ENCODE measurements at places on chromosomes 1 and 21.

DNA sequence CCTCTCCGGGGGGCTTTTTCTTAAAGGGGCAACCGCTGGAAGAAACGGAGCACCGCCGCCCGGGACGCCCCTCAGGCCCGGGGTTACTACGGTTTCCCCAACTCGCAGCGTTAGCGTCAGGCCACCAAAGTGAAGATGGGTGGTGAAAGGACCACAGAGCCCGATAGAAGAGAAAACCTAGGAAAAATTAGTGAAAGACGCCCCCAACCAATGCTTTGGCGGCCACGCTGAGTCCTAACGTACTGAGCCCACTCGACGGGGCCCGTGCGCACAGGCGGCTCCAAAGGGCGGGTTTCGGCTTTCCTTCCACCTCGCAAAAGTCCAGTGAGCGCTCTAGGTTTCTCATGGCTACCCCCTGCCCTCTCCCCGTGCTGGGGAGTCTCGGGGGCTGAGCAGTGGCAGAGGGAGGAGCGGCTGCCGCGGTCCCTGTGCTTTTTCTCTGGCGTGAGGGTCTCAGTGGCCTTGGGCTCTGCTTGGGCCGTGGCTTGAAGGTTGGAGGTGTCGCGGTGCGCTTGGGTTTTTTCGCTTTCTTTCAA lies 12.2 kb upstream of the SPEN start:
- no peak for DNase-seq

GRCh38 chr1:15420853-15421465 lies 11.3 kb downstream of the EFHD2 start:
- DNase-seq, result no peak

GRCh38 chr1:23480187-23481025 lies 3.6 kb downstream of the ASAP3 start:
- no peak for DNase-seq

- DNase-seq, result no peak
Measured at GRCh38 chr1:204874274-204874673, 3.6 kb downstream of the NFASC start.

DNA sequence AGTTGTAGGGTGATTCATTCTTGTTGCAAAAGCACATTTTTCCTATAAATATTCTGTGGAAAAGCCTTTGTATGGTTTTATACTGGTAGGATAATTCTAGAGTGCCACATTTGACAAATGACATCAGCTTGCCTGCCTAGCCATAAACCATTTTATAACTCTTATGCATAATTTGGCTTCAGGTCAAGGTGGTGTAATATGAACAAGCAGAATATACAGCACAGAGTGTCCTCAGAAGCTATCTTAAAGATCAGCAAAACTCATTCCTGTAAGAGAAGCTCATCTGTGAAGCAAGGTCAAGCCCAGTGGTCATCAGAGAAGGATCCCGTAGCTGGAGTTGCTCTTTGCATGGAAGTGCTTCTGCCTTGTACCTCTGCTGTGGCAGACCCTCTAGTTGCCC lies 24.0 kb upstream of the C1orf21 start:
- DNase-seq, result no peak

GRCh38 chr1:173914366-173914871 lies 2.7 kb downstream of the SERPINC1 start:
- DNase-seq, result peak; percentile 6

GRCh38 chr1:178238722-178239510 lies 145.0 kb downstream of the RASAL2 start:
- DNase-seq, result no peak

GRCh38 chr1:19564366-19564765 lies 79.0 kb upstream of the CAPZB start:
- DNase-seq, result no peak

DNA sequence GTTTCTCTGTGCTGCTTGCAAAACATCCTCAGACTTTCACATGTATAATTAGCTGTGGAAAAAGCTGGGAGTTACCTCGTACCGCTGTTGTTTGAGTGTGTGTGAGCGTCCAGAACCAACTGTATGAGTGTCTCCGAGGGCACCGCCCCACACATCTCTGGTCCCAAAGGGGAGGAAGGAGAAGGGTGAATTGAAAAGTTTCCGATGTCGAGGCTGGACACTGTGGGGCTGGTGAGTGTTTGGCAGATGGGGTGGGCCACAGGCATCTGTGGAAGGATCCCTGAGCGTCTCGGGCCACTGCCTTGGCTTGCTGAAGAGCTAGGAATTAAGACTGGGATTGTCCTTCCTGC lies 1.2 kb downstream of the ATP2B4 start:
- DNase-seq, result no peak

DNA sequence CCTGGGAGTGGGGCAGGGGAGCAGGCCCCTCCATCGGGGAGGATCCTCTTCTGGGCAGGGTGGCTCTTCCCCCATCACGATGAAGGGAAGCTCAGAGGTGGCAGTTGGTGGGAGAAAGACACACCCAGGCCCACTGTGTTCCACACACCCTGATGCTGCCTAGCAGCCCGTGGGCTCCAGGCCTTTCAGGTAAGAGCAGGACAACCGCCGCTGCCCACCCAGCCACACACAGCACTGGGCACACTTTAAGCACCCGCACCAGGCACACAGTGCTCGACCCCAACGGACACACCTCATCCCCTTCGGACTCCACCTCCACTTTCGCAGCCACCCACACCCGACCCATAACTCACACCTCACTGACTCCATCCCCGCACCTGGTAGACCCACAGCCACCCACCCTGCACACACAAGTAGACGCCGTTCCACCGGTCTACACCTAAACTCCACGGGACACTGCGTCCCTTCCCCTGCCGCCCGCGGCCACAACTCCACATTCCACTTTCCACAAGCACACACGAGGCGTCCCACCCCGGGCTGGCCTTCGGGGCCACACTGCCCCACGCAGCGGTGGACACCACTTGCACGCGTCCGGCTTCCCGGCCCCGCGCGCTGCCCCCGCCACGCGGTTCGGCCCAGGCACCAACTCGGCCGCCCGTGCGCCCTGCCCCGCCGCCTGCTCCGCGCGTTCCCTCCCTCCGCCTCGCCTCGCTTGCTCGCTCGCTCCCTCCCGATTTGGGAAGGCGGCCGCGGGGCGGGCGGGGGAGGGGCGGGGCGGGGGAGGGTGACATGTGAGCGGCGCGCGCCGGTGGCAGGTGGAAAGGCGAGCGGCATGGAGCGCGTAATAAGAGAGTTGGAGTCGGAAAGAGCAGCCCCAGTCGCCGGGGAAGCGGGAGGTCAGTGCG lies at the start of gene KCNQ4:
Gene KCNQ4, plus strand, starts transcription at position 787 of the 905 bp plus-strand sequence. CDS start 307 bp downstream, outside the sequence.
- DNase-seq, result no peak

DNA sequence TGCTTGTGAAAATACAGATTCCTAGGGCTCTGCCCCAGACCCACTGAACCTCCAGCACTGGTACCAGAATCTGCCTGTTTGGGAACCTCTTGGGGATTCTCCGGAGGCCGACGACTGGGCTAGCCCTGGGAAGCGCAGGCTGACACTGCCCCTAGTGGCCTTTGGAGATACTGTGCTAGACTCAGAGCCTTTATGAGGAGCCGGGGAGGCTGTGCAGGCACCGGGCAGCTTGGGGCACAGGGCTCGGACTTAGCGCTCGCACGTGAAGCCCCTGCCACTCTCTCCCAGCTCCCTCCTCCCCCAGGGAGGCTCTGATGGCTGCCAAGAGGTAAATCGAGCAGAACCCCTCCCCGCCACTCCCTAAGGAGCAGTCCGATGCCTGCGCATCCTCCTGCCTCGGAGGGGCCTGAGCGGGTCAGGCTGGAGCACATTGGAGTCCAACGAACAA lies 144.6 kb upstream of the TNR start:
- no peak for DNase-seq

DNA sequence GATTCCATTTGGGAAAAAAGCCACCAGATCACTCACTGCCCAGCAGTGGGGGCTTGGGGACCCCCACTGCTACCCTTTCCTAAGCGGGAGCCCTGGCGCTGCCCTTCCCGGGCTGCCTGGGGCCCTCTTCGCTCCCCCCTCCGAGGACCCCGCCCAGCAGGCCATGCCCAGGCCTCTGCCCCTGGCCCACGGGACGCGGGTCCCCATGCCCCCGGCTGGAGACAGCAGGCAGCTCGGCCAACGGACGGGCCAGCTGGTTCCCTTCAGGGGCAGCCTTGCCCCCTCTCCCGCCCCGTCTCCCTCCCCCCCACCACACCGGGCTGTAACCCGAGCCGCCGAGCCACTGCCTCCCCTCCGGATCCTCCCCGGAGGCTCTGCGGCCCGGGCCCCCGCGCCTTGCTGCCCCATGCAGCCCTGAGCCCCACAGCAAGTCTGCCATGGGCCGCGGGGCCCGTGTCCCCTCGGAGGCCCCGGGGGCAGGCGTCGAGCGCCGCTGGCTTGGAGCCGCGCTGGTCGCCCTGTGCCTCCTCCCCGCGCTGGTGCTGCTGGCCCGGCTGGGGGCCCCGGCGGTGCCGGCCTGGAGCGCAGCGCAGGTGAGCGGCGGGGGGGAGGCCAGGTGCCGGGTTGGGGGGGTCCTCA lies at the start of gene MMP23B:
Gene MMP23B, plus strand, starts transcription at position 392 of the 639 bp plus-strand sequence. Its CDS starts 46 bp downstream, at position 438.
- no peak for DNase-seq

DNA sequence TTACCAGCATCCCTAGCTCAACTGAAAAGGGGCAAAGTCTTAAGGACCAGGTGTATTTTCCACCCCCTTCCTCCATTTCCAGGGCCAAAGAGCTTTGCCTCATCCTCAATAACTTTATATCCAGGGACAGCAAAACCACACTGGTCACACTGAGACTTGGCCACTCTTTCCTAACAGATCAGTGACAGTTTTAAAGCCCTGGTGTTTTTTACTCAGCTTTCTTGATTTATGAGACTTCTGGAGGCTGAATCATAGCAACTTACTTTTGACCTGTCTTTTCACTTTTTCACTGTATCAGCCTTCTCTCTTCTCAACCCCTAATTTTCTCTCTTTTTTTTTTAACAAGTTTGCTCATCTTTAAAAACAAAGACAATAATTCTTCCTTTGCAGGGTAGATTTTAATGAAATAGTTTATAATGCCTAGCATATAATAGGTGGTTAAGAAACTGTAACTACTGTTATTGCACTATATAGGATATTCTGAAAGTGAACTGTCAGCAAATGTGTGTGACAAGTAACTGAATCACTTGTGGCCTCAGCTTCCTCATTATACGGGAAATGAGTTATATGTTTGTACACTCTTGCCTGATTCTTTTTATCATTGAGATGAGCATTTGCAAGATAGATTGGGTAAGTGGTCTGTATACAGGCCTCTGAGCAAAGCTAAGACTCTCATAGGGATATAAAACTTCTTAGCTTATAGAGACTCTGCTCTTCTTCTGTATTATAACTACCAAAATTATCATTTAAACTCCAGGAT lies 19.7 kb upstream of the DYNLT5 start:
- no peak for DNase-seq

GRCh38 chr1:22780696-22781095 lies 70.1 kb downstream of the EPHB2 start:
- no peak for DNase-seq

DNA sequence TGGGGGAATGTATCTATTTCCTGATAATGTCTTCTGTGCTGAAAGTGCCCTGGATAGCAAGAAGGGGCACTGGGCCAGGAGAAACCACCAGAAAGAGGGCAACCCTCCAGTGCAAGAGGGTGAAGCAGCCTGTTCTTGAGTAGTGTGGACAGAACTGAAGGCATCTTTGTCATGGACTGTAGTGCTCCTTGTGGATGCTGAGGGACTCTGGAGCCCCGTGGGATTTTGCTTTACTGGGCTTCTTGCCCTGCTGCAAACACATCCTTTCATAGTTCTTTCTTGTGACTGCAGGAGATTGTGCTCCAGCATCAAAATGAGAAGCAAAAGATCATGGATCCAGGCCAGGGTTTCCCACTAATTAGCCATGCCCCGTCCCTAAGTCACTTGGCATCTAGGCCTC lies 300.6 kb downstream of the ZNF326 start:
- DNase-seq, result no peak

- no peak for DNase-seq
Measured at GRCh38 chr1:187725216-187725615, 896.5 kb downstream of the PLA2G4A start.

GRCh38 chr21:36422279-36423098 lies 37.3 kb downstream of the CHAF1B start:
- no peak for DNase-seq

- no peak for DNase-seq
Measured at GRCh38 chr1:48374785-48375184, 97.2 kb downstream of the SPATA6 start.

DNA sequence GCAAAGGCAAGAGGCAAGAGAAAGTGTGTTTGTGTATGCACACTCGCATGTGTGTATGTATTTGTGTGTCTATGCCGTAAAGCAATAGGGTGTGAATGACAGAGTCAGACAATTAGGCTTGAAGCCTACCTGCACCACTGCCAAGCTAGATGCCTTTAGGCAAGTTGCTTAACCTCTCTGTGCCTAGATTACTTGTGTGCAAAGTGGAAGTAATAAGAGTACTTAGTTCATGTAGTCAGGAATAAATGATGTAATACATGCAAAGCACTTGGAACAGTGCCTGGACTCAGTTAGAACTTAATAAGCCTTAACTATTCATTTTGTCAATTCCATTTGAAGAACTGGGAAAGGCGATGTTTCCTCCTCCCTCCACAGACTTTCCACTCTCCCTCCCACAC lies 31.7 kb downstream of the LAMB3 start:
- no peak for DNase-seq

DNA sequence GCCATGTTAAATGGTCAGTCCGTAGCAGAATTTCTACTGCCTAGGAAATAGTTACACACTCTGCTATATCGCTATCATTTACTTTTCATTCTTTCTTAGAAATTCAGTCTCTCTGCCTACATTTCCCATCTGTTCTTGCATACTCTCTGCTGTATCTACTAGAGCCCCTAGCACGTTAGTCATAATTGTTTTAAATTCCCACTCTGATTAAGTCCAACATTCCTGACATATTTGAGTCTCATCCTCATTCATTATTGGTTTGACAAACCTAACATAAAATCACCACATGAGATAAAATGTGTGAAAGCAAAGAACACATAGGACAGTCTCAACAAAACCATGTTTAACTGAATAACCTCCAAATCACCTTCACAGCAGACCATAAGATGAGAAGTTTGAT lies 513.6 kb downstream of the PLPP3 start:
- DNase-seq, result no peak

- no peak for DNase-seq
Measured at GRCh38 chr1:5156416-5157120, 502.2 kb downstream of the AJAP1 start.
